ENCODE measurements at places on chromosomes 12 and 14. TPM values are rescaled to one million over a fixed set of nuclear protein-coding genes. Genes with fewer than 3 reads are reported as not detected.

EID3 gene
- 3.3 TPM for total RNA-seq

SLC39A5 gene
- 0.67 TPM for total RNA-seq

TMPRSS12 gene
- total RNA-seq = not detected

TMEM233 gene
- total RNA-seq = 0.07 TPM

GALNT9 gene
- 0.18 TPM for total RNA-seq

SMIM41 gene
- total RNA-seq = not detected

SLC25A47 gene
- not detected for total RNA-seq

HOXC11 gene
- not detected for total RNA-seq
